ENCODE measurements at places on chromosomes 5 and 9.

DNA sequence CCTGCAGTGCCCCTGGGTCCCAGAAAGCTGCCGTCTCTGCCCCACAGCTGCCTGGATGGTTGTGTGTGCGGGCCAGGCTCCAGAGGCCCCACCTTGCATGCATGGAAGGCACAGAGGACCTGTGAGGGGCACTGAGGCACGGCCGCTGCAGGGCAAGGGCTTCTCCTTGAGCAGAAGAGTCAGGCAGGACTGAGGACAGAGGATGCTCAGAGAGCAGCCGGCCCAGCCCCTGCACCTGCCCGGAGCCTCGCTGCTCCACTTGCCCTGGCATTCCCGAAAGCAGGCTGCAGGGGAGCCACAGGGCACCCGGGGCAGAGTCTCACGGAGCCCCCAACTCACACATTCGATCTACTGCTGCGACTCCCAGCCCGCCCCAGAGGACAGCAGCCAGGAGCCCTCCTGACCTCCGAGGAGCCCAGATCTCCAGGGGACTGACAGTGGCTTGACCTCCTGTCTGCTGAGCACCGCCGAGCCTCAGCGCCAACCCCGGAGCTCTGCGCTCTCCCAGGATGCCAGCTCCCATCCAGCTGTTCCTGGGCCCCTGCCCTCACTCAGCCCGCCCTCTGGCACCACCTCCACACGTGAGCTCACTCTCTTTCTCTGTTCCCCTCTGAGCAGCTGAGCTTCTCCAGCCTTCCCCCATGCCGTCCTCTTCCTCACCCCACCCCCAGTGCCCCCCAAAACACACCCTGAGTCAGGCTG lies 95.0 kb downstream of the KCNT1 start:
- DNase-seq = no peak

DNA sequence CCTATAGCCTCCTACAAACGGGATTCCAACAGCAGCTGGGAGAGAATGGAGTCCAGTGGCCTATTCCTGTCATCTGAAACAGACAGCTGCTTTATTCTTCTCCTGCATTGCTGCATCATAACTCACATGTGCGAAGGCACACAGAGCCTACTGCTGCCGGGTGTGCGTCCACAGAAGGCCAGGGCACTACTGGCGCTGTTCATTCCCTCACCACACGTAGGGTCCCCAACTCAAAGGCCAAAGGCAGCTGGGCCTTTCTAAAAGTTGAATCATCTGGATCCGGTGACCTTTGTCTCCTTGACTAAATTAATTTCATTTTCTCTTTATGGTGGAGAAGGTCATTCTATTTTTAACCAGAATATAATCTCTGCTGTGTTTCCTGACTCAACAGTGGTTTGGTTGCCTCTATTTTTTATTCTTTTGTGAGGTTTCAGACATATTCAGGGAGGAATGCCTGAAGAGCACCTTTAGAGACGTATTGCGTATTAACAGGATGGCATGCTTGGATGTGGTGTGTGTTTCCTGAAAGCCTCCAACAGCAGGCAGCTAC lies 10.8 kb upstream of the SPATA24 start:
- no peak for DNase-seq

- peak; percentile 48 for DNase-seq
Measured at GRCh38 chr5:95667061-95667618, 15.7 kb downstream of the SPATA9 start.

DNA sequence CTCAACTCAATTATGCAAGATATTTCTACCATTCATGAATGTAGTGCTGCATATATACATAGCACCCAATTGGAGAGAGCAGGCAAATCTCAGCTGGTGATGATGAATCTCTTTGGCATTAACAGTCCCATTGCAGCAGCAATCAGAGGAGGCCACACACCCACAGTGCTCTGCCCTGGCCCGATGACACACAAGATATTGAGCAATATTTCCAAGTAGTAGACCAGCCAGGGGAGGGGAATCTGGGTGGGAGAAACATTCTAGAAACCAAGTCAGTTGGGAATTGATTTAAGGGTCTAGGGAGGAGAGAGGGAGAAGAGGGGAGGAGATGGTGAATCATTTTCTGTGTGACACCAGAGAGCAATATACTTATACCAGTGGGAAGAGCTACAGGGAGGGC lies 14.9 kb upstream of the C5orf63 start:
- DNase-seq = peak; percentile 94

DNA sequence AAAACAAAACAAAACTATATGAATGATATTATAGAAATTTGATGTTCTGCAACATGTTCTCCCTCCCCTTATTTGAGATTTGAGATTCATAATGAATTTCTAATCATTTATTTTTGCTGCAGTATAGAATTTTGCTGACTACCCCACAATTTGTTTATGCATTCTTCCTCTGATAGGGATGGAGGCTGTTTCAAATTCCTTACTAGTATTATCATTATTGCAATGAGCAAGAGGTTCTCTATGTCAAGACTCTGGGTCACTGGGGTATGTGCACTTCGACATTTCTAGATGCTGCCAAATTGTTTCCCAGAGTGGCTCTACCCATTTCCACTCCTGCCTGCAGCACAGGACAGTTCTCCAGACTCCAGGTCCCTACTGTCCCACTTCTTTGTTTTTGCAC lies 54.9 kb upstream of the DAB2IP start:
- DNase-seq = no peak

- DNase-seq = peak; percentile 39
Measured at GRCh38 chr9:6040077-6040476, 24.7 kb upstream of the RANBP6 start.

DNA sequence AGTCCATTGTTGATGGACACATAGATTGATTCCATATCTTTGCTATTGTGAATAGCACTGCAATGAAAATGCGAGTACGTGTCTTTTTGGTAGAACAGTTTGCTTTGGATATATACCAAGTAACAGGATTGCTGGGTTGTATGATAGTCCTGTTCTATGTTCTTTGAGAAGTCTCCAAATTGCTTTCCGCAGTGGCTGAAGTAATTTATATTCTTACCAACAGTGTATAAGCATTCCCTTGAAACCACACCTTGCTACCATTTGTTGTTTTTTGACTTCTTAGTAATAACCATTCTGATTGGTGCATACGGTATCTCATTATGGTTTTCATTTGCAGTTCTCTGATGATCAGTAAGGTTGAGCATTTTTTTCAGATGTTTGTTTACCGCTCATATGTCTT lies 792.9 kb downstream of the PTPRD start:
- DNase-seq = no peak

DNA sequence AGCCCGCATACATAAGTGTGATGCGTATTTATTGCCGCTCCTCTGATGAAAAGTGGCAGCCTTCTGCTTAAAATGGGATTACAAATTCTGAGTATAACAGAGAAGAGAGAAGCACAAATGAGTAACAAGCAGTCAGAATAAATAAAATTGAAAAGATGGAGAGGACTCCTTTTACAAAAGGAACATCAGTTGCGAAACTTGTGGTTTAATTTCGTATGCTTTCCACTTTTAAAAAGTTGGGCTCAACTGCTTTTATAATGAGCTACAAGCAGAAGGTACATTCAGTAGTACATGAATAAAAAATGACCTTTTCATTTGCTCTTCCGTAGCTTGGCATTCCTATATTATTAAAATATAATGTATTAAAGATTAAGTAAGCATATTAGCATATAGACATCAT lies 320.0 kb downstream of the FBXL17 start:
- peak; percentile 64 for DNase-seq

DNA sequence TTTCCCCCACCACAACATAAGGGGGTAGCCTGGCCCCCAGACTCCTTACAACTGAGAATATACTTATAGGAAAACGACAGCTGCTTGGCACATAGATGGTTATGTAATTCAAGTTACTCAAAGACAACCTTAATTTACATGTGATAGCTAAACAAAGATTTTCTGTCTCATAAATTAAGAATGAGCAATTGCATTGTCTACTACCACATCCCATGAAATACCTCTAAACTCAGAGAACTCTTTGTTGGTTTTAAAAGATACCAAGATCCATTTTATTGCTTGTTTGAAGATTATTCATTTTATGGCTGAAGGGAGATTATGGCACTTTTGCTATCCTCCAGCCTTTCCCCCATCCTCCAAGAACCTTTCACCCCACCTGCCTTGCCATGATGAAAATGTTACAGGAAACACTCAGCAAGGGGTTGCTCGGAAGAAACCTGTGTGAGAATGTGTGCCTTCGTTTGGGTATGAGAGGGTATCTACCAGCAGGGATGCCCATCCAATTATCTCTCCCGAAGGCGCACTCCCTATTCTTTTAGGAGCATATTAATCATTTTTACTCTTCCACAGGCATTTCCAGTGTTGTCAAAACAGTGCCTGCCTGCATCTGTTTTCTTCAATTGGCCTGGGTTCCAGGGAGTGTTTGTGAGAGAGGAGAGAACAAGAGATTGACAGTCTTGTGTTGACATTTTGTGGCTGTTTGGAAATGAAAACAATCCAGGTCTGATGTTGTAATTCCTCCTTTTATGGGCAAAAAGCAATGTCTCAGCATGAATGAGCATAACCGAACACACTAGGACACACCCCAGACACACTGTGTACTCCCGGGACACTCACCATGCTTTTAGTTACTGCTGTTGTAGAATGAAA lies 208.0 kb upstream of the ANKRD55 start:
- no peak for DNase-seq

- no peak for DNase-seq
Measured at GRCh38 chr9:109043578-109043977, 30.3 kb upstream of the CTNNAL1 start.

- DNase-seq = no peak
Measured at GRCh38 chr9:92945796-92946195, 1.5 kb upstream of the FGD3 start.

DNA sequence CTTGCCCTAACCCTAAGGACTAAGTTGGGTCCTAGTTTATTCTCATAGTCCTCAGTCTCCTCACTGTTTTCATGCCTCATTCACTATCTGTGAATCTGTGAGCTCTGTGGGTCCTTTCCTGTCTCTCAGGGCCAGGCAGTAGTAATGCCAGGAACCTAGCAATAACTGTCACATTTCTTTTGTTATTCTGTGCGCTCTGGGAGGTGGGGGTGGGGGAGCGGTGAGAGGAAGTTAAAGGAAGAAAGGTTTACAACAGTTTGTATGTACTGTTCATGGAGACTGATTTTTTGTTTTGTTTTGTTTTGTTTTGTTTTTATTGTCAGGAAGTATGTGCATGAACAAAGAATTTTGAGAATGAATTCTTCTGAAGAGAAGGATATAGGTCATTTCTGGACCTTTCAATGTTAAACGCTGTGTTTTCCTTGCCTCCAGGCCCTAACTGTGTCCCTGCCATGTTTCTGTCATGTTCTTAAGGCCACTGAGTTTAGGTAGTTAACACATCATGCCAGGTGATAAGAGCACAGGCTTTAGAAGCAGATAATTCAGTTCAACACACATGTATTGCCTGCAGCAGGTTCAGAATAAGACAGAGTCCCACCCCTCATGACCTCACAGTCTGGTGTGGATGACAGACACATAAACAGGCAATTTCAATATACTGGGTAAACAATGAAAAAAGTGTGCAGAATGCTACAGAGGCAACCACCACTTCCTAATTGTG lies 13.3 kb upstream of the FEM1C start:
- DNase-seq = no peak
